ENCODE measurements at places on chromosomes 1 and 21. TPM values are rescaled to one million over a fixed set of nuclear protein-coding genes. Genes with fewer than 3 reads are reported as not detected.
A peak's percentile ranks its signal among the peaks of the same experiment; 100 is the strongest.

The TESK2 gene
- 0.90 TPM for total RNA-seq

The TDRD5 gene
- not detected for total RNA-seq

DNA sequence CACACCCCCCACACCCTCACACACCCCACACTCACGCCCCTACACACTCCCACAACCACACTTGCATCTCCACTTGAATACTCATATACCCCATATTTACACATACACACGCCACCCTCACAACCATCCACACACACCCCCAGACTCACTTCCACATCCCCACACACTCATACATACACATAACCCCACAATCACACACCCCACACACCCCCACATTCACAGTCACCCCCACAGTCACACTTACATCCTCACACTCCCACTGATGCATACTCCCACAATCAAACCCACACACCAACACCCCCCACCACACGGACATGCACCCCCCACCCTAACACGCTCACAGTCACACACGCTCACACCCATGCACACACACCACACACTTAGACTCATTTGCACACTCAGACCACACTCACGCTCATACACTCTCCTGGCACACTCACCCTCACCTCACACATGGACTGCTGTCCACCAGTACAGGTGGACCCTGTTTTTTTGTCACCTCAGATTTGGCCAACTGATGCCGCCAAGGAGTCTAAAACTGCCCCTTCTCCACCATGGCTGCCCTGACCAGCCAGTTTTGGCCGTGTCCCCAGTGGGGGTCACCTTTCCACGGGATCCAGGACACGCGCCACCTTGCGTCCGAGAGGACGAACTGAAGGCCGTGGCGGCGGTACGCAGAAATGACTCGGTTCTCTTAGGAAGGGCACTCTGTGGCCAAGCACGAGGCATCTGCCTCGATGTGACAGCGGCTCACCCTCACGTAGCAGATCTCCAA, 45.3 kb upstream of the EDN2 start:
- DNase-seq = no peak

The LCA5L gene
- total RNA-seq = 0.28 TPM

The LCE2B gene
- total RNA-seq = not detected

DNA sequence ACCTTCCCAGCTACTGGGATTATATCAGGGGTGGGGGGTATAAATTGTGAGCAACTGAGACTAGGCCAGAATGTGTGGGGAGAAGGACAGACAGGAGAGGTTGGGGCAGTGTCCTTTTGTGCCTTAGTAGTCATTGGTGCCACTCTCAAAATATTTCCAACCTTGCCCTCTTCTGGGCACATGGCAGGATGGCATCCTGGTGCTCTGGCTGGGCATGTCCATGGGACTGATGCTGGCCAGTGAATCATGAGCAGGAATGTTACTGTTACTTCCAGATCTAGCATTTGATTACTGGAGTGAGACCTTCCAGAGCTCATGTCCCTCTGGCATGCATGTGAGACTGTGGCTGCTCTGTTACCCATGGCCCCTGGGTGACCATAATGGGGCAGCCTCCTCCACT, 151.2 kb downstream of the MATN1 start:
- no peak for DNase-seq

DNA sequence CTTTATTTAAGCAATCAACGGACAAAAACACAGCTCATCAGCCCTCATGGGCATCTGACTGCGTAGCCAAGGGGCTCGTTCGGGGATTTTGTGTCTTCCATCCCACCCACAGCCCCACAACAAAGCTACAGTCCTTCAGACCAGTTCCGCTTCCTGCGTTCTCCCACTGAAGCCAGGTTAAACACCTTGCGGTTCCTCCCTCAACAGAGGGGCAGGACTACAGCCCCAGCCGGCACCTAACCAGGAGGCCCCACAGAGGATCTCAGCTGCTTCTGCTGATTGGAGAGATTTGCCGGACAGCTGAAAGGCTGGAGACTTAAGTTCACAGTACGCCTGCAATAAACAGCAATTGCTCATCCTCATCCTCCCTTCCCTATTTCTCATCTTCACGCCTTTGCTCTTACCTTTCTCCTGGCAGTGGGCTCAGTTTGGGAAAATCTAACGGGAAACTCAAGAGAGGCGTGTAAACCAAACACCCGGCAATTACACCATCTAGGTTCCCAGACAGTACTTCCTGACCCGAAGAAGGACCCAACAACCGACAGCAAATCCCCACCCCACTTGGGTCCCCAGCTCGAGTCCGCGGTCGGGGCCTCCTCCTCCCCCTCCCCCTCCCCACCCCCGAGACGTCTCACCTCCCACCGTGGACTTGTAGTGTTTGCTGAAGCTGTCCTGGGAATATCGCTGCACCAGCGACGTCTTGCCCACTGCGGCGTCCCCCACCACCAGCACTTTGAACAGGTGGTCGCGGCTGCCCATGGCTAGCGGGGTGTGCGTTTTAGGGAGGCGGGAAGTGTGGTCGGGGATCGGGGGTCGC, 876 bp downstream of the RAB29 start:
- no peak for DNase-seq

DNA sequence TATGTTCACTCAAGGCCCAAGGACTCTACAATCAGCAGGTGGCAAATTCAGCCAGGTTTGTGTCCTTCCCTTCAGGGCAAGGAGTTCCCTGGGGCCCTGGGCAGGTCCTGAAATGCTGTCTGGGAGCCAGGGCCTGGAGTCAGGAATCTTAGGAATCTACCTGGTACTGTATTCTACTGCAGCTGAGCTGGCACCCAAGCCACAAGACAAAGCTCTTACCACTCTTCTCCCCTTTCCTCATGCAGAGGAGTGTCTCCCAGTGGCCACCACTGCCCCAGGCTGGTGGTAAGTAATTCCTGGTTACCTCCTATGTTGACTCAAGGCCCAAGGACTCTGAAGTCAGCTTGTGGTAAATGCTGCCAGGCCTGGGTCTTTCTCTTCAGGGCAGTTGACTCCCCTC, 153.4 kb downstream of the NRIP1 start:
- no peak for DNase-seq

The CELA2A gene
- total RNA-seq = not detected

DNA sequence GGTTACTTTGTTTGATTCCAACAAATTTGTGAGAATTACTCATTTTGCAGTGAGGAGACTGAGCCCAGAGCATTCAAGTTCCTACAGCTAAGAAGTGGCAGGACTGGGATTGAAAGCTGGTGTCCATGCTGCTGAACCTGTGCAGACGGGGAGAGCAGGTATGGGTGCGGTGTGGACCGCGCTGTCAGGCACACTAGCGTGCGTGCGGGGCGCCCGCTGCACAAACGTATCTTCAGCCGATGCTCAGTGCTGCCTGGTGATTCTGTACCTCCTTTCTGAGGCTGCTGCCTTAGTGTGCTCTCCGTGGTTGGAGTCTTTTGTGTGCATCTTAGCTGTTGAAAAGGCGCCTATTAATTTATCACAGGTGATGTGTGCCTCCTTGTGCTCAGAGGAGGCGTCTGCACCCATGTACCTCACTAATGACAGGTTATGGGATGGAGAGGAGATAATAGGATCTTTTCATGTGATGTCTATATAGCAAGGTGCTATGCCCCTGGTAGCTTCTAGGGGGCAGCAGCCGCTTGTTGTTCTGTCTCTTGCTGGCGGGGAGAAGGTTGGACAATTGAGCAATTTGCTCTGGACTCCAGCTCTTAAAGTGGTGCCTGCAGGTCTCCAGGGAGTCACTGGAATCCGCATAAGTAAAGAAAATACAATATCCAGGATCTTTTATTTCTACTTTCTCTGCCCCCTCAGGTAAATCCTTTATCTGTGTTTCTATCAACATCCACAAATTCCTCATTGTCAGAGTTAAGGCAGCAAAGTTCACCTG, 32.5 kb downstream of the PEX14 start:
- DNase-seq = peak; percentile 83

GRCh38 chr1:113887402-113888175, at the start of gene BCL2L15:
BCL2L15 (minus strand) TSS chr1:113887581; CDS start chr1:113887375, 206 bp downstream.
- DNase-seq = no peak

DNA sequence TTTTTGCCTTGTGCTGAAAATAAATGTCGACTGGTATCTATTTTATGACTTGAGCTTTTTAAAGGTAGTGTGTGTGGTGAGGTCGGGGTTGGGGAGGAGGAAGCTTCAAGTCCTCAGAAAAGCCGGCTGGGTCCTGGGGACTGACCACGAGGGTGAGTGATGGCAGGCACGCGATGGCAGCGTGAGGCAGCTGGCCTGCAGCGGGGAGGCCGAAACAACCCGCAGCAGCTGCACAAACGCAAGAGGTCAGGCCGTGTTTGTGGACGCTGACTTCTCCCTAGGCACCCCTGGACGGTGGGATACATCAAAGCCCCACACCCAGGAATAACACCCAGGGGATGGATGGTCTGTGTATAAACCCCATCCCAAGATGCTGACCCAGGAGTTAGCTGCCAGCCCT, 51.4 kb downstream of the ZBTB18 start:
- DNase-seq = no peak

DNA sequence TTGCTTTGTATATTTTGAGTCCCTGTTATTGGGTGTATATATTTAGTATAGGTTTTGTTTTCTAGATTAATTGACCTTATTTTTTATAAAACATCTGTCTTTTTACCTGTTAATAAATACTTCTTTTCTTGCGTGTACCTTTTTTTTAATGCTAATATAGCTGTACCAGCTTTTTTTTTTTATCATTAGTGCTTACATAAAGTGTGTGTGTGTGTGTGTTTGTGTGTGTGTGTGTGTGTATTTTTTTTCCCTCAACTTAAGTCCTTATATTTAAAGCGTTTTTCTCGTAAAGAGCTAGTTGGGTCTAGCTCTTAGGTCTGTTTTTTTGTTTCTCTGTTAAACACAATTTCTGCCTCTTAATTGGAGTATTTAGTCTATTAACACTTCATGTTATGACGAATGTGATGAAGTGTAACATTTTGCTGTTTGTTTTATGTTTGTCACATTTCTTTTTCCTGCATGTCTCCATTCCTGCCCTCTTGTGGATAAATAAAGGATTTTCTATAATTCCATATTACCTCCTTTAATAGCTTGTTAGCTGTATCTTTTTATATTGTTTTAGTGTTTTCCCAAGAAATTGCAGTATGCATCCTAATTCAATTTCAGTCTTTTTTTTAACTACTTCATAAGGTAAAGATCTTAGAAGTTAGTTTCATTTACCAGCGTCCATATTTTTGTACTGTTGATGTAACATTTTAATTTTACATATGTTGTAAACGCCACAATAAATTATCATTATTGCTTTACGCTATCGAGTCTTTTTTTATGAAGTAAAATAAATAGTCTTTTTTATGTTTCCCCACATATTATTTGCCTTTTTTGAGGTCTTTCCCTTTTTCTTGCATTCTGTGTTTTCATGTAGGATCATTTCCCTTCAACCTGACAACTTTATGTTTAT, 4.3 kb downstream of the PRMT2 start:
- DNase-seq = peak; percentile 16

GRCh38 chr1:32939655-32940371, 24.8 kb downstream of the RNF19B start:
- DNase-seq = peak; percentile 96

- DNase-seq = no peak
Observed at GRCh38 chr1:111666828-111667227, 47.2 kb downstream of the RAP1A start.

The RNU1-1 gene
- total RNA-seq = under 0.01 TPM

The C1orf141 gene
- not detected for total RNA-seq

DNA sequence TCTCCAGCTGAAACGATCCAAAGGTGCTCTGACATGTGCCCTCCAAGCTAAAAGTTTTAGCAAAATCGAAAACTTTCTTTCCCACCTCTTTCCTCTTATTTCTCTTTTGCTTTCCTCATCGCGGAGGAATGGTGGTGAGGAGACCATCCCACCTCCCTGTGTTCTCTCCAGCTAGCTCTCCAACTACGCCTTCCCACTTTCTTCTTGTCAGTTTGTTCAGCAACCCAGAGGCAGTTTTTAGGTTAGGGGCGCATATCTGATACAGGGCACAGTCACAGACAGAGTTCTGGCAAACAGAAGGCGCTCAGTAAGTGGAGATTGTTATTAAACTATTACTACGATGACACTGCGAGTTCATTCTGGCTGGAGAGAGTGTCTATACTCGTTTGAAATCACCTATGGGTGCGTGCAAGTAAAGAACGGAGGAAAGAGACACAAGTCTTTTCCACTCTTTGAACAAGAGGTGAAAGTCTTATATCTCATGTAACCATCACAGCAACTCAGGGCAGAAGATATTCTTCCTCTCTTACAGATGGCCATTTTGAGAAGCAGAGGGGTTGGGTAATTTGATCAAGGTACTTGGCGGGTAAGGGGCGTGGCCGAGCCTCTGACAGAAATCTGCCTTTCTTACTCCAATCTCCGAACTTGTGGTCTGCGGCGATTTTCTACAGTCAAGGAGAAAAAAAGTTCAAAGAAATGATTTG, 13.9 kb downstream of the HLX start:
- DNase-seq = no peak

DNA sequence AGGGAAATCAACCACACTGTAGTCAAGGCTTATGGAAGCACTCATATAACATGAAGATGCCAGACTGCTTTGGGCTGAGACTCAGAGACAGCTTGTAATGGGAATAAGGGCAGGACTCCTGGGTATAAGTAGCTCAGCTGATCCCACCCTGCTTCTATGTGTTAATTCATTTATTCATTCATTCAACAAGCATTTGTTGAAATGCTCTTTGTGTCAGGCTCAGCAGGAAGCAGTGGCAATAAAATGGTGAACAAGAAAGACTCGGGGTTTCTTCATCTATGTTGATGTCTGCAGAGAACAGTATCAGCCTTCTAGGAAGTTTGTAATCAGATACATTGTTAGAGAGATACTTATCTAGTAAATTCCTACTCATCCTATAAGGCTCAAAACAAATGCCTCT, 145.5 kb upstream of the DMRTA2 start:
- no peak for DNase-seq

- no peak for DNase-seq
Observed at GRCh38 chr1:2639607-2640521, 7.0 kb upstream of the MMEL1 start.

DNA sequence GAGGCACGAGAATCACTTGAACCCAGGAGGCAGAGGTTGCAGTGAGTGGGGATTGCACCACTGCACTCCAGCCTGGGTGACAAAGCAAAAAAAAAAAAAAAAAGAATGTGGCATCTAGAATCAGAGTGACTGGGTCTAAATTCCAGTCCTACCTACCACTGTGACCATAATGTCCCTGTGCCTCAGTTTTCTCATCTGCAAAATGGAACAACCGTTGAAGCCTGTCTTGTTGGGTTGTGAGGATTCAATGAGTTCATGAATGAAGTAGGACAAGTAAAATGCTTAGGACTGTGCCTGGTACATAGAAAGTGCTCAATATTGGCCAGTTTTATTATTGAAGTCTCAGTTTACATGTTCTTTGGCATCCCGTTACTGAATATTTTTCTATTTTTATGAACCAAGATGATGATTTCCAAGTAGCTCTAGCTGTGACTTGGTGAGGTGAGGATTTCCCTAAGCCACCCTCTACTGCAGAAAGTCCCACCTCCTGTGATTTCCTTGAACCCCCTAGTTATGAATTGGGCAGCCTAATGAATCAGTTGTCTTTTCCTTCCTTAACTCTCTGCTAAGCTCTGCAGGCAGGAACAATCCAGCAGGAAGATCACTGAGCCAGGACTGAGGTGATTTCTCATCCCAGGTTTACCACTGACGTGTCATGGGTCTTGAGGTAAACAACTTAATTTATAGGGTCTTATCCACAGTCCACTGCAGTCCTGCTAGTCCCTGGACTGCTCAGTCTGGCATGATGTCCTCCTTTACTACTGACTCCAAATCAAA, 18.9 kb upstream of the MEAF6 start:
- no peak for DNase-seq

The TEX38 gene
- total RNA-seq = not detected

All from IMR-90 (cell line).